Epithelial cell of umbilical artery (primary cell): ENCODE measurements at places on chromosomes 5 and 9. TPM values are rescaled to one million over a fixed set of nuclear protein-coding genes. Genes with fewer than 3 reads are reported as not detected.

Gene NOXA1
- 0.46 and 0.65 TPM in 2 replicates for total RNA-seq

Gene CCDC187
- total RNA-seq = not detected in 2 replicates

Gene TRPM3
- total RNA-seq = 0.46 and 1.6 TPM in 2 replicates

Gene LMBRD2
- total RNA-seq = 5.5 and 7.9 TPM in 2 replicates

Gene TMEFF1
- total RNA-seq = 3.8 and 7.8 TPM in 2 replicates

Gene ARL14EPL
- total RNA-seq = under 0.01 TPM in 1 of 2 replicates, not detected in the other

Gene GHR
- total RNA-seq = 0.30 and 0.65 TPM in 2 replicates

Gene HSD17B3
- not detected in 2 replicates for total RNA-seq

Gene RASGRF2
- total RNA-seq = 15.3 and 15.9 TPM in 2 replicates

Gene DRD1
- total RNA-seq = not detected in 2 replicates

Gene KIAA0825
- 1.3 and 2.0 TPM in 2 replicates for total RNA-seq

Gene FOXD4
- not detected in 2 replicates for total RNA-seq
